Cortex of kidney (tissue), 1 donor: ENCODE measurements at places on chromosomes 12 and 14.

DNA sequence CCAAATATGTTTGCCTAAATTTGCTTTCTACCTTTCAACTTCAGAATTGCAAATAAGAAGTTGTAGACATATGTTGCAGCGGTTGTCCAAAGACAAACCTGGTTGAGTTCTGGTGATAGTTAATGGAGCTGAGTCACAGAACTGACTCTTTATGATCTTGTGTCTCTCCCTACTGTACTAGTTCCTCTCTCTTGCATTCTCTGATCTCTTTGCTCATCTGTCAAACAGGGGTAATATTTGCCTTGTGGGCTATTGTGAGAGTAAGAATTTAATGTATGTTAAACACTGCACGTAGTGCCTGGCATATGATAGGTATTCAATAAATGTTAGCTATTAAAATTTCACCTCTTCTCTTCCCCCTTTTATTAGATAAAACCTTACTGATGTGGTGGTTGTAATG, 283.5 kb upstream of the RGS6 start:
- DNase-seq: no peak

- DNase-seq: no peak
Measured at GRCh38 chr12:79121486-79121885, 256.9 kb downstream of the SYT1 start.

GRCh38 chr14:33555710-33556350, 395.0 kb downstream of the EGLN3 start:
- no peak for DNase-seq

DNA sequence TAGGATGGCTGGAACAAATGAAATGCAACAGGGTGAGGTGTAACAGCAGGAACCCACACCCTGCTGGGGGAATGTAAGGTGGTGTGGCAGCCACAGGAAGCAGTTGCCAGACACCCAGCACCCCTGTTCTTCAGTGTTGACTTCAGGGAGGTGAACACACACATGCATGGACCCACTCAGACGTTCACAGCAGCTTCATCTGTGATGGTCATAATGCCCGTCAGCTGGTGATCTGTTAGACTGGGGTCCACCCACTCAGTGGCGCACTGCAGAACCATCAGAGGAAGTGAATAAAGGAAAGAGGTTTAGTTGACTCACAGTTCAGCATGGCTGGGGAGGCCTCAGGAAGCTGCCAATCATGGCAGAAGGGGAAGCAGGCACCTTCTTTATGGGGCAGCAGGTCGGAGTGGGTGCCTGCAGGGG, 22.7 kb upstream of the TEX22 start:
- DNase-seq: no peak

- DNase-seq: no peak
Measured at GRCh38 chr12:51785906-51786305, 62.6 kb downstream of the FIGNL2 start.

- no peak for DNase-seq
Measured at GRCh38 chr12:126347421-126347820, 1282.2 kb downstream of the AACS start.

GRCh38 chr14:101224356-101225156, 321.0 kb upstream of the RTL1 start:
- DNase-seq: no peak

- DNase-seq: no peak
Measured at GRCh38 chr12:805022-805632, 52.7 kb downstream of the WNK1 start.

GRCh38 chr12:66724616-66725015, 45.7 kb upstream of the GRIP1 start:
- DNase-seq: no peak

GRCh38 chr14:104481323-104481722, 98.2 kb upstream of the C14orf180 start:
- DNase-seq: no peak

DNA sequence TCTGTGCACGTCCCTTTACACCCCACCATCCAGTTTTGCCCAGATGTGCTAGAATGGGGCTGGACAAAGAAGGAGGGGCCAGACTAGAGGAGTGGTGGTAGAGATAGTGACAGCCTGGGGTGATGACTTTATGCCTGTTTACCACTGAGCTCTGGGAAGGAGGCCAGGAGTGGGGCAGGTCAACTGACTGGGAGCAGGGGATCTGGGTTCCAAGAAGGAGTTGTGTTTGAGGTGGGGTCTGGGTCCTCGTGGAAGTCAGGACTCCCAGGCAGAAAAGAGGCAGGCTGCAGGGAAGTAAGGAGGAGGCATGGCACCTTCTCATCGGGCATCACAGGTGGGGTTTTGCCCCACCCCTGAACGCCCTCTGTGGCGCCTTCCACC, 315 bp downstream of the LTB4R2 start:
- no peak for DNase-seq

DNA sequence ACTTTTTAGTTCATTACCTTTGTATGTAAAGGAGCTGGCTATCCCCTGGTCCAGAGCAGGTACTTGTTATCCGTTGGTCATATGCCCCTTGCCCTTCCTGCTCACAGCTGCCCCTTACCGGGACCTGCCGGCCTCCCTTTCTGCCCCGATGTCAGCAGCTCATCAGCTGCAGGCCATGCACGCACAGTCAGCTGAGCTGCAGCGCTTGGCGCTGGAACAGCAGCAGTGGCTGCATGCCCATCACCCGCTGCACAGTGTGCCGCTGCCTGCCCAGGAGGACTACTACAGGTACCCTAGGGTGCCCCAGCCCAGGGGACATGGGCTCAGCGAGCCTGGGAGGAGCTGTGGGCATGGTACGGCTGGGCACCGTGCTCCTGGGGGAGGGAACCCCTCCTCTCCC, 2.3 kb upstream of the RNU7-1 start:
- no peak for DNase-seq

GRCh38 chr12:55955800-55956508, 9.9 kb downstream of the PMEL start:
- no peak for DNase-seq

DNA sequence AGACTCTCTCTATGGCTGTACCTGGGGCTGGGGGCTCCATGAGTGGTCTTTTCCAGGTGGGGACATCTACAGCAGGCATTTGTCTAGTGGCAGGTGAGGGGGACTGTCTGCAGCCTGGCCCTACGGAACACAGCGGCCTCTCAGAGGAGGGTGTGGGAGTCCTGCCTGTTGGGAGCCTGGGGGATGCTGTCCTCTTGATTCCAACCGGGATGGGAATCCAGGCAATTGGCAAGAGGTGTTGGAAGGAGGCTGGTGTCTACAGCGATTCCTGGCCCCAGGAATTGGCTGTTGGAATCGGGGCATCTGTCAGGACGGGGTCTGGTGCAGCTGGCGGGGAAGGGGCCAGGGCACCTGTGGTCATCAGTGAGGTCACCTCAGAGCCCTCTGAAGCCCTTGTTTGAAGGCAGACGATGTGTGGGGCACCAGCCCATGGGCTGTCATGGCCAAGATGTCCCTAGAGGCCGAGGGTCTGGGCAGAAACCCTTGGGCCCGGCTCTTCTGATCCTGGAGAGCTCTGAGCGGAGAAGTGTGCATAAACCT, 386.3 kb downstream of the TMEM121 start:
- no peak for DNase-seq

GRCh38 chr14:72513346-72513745, 380.6 kb downstream of the DPF3 start:
- no peak for DNase-seq

GRCh38 chr14:23408307-23408630, 196 bp upstream of the MYH6 start:
- DNase-seq: no peak

- DNase-seq: no peak
Measured at GRCh38 chr12:116157845-116158267, 119.6 kb downstream of the MED13L start.

DNA sequence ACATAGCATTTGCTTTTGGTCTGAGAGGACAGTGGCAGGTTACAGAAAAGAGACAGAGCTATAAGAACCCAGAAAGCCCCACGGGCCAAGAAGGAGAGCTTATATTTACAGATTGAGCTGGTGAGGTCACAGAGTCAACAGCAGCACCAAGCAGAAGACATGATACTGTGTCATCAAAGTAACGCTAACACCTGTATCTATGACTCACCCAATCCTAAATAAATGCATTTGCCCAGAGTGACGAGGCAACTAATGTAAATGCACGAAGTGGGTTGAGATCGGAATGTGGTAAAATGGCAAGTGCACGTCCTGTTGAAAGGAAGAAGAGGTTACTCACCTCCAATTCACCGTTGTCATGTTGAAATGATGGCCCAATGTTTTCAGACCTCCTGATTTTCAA, 6.7 kb upstream of the CD163L1 start:
- DNase-seq: no peak

GRCh38 chr14:94617366-94617941, 5.3 kb downstream of the SERPINA3 start:
- DNase-seq: no peak

- DNase-seq: no peak
Measured at GRCh38 chr14:73162251-73162650, 25.9 kb downstream of the PSEN1 start.

DNA sequence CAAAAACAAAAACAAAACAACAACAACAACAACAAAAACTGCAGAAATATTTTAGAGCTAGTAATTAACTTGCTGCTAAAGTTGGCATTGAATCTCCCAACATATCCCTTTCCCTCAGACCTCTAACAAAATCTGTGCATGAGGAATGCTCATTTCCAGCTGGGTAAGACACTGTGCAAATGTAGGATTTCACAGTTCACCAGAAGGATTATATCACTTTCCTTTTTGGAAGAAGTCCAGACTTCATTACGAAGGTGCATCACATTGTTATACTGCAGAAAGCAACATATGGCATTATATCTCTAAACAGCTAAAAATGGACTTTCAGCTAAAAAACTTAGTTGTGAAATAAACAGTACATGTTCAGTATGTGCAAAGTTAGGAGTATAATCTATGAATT, 341.8 kb downstream of the FSCB start:
- no peak for DNase-seq

DNA sequence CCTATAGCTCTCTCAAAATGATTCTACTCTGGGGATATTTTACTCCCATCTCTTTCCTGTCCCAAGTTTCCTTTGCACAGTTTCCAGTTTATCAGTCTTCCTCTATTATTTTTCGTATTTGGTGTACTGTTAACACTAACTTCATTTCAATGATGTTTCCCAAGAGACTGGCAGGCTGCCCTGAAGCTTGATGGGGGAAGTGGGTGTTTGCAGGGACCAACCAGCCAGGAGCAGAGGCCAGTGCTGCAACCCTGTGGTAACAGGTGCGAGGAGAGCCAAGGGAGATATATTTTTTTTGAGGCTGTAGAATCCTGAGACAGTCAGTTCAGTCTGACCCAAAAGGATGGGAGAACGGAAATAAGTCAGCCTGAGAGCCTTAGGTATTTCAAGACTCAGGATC, 11.8 kb upstream of the CEBPE start:
- no peak for DNase-seq

- DNase-seq: no peak
Measured at GRCh38 chr12:79834712-79835376, 100.1 kb downstream of the PPP1R12A start.

GRCh38 chr12:105109465-105110212, 2.1 kb downstream of the WASHC4 start:
- DNase-seq: no peak

DNA sequence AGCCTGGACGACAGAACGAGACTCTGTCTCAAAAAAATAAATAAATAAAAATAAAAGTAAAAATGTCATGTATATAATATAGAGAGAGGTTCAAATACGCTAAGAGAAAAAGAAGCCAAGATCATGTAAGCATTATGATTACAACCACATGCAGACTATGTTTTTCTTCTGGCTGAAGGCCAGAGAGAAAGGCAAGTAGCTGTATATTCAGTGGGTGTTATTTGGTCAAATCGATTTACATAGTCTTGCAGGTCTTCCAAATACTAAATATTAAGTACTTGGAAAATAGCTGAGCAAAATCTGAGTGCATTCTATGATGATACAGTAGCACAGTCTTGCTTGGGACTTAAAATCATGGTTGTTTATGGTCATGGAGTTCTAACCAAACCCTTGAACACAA, 758.0 kb downstream of the DIO2 start:
- no peak for DNase-seq

DNA sequence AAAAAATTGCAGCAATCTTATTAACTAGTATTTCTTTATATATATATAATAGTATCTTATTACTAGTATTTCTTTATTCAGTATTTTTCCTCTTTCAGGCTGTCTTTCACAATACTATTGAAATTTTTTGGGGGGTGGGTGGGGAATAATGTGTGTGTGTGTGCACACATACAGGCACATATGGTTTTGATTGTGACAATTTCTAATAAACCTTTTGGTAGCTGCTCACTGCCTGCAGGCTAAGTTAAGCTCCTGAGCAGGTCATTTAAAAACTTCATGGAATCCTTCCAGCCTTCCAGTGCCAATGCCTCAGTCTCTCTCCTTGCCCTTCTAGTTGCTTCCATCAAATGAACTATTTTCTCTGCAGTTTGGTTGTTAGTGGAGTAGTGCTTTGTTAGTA, 490.1 kb downstream of the PCNX1 start:
- DNase-seq: no peak

DNA sequence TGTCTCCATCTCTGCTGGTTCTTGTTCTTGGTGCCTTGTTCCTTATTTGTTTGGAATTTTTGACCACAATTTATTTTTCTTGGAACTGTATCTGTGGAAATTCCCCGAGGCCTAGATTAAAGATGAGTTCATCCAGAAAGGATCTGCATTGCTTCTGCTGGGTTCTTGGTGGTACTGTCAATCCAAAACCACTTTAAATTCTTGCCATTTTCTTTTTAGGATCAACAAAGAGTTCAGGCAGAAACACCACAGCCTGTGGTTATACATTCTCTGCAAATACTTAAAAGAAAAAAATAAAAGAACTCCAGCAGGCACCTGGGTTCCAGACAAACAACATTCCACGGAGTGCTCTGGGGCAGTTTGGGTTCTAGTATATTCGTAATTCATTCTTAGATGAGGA, 6.0 kb upstream of the VAMP1 start:
- DNase-seq: no peak

GRCh38 chr14:86798330-86798729, 1194.7 kb downstream of the GALC start:
- no peak for DNase-seq

DNA sequence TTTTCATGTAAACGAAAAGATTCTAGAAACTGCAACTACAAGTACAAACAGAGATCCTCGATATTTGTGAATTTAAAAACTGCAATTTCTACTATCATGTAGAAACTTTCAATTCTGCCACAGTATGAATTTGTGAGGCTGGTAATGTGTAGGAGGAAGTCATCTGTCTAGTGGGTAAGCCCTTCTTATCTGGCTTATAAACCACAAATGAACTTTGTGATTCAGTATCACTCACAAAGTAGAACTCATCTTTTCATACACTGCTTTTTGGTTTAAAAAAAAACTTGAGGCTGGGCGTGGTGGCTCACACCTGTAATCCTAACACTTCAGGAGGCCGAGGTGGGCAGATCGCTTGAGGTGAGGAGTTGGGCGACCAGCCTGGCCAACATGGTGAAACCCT, 20.7 kb downstream of the GTF2A1 start:
- DNase-seq: no peak

- no peak for DNase-seq
Measured at GRCh38 chr12:107586256-107586970, 99.2 kb upstream of the PWP1 start.
